Ureter (tissue), 1 donor: ENCODE measurements at places on chromosomes 3 and 15.

- DNase-seq, result no peak
Observed at GRCh38 chr3:43081796-43082195, 24.1 kb downstream of the POMGNT2 start.

GRCh38 chr3:90253131-90253530 lies 1145.7 kb downstream of the EPHA3 start:
- DNase-seq, result no peak

- DNase-seq, result no peak
Observed at GRCh38 chr3:18679238-18679637, 254.1 kb upstream of the SATB1 start.

DNA sequence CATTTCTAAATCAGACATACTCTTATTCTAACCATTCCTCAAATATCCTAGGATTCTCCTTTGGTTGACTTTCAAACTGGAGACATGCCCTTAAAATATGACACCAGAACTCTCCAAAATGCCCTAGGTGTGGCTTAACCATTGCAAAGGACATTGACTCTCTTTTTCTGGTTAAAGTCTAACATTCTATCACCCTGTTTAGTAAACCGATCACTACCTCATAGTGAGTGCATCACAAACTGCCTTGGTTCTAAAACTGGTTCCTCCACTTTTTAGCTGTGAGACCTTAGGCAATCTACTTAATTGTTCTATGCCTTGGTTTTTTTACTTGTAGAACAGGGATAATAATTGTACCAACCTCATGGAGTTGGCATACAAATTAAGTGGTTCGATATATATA lies 224.3 kb downstream of the CDIN1 start:
- DNase-seq, result no peak

DNA sequence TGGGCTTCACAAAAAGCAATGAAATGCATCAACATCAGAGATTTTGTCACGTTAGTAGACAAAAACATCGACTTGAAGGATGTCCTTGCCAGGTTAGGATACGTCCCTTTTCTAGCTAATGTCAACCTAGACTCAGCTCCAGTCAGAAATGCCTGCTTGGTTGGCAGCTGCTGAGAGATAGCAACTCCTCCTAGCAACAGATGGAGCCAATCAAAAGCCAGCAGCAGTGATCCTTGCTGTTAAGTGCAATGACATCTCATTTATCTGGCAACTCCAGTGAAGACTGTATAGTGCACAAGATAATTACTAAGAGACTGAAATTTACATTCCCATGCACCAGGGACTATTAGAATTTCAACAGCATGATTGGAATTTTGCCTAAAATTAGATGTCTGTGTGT lies 424.1 kb downstream of the FGF12 start:
- DNase-seq, result no peak

- no peak for DNase-seq
Observed at GRCh38 chr3:142987080-142987700, 14.2 kb upstream of the U2SURP start.

DNA sequence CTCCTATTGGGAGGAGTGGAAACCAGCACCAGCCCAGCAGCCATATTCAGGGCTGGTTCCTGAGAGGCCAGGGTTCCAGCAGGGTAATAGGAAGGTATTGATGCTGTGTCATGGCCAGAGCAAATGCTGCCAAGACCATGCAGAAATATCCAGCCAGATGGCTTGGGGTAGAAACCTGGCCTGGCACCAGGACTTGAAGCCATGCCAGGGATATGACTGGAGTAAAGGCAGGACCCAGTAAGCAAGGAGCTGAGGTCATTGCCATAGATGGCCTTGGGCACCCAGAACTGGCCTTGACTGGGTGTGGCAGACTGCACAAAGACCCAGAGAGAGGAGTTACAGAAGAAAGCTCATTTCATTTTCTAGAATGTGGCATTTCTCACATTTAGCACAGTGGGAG lies 257.6 kb upstream of the GOLGA6L4 start:
- no peak for DNase-seq

GRCh38 chr3:126938520-126939337 lies 44.2 kb upstream of the PLXNA1 start:
- DNase-seq, result no peak

DNA sequence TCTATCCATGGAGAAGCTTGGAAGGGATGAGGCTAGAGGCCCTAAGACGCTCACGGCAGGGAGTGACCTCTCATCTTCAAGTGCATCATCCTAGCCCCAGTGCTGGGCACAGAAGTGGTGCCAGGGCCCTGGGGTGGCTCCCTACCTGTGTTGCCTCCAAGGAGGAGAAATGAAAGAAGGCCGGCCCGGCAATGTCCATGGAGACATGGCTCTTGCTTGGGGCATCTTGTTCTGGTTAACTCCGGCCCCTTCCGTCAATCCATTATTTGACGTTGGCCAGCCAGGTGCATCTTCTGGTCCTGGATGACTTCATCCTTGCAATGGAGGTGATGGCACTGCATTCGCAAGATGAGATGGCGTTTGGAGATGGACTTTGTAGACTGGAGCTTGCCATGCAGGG lies 83.2 kb upstream of the ALDH1L1 start:
- no peak for DNase-seq

DNA sequence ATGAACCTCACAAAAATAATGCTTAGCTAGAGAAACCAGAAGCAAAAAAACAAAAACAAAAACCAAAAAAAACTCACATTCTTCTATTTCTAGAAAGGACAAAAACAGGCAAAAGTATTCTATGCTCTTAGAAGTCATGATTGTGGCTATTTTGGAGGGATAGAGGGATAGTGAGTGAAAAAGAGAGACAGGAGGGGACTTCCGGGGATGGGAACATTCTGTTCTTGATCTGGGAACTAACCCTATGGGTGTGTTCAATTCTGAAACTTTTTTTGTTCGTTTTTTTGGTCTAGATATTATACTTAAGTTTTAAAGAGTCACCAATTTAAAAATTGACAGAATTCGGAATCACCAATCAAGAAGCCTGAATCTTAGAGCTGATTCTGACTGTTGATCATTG lies 120.0 kb upstream of the TPM1 start:
- DNase-seq, result no peak

DNA sequence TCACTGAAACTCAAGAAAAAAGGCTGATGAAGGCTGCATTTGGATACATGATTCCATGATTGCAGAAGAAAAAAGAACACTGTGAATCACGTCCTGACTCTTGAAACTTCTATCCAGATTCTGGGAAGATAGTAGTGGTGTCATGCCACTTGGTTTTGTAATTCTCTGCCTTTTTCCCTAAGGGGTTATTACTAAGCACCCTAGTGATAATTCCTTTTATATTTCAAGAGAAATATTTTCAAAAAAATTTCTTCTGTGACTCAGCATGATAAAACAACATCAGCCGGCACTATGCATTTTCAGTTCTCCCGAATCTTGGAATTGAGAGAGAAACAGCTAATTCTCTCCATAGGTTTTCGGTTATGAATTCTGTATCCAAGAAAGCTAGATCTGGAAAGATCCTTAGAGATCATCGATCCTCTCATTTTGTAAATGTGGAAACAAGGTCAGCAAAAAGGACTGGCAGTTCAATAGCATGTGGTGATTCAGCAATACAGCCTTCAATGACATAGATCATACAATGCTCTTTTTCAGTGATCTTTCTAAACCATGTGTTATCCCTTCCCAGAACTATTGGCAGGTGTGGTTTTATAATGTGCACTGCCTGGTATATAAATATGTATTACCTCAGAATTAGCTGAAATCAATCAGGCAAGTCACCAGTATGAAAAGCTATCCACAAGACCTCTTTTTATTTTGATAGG lies 42.6 kb upstream of the TP63 start:
- DNase-seq, result no peak

GRCh38 chr3:115099986-115100571 lies 47.0 kb downstream of the ZBTB20 start:
- DNase-seq, result no peak

- no peak for DNase-seq
Observed at GRCh38 chr3:141814375-141814774, 51.2 kb downstream of the GRK7 start.

GRCh38 chr3:134445636-134446035 lies 40.1 kb downstream of the ANAPC13 start:
- DNase-seq, result no peak

DNA sequence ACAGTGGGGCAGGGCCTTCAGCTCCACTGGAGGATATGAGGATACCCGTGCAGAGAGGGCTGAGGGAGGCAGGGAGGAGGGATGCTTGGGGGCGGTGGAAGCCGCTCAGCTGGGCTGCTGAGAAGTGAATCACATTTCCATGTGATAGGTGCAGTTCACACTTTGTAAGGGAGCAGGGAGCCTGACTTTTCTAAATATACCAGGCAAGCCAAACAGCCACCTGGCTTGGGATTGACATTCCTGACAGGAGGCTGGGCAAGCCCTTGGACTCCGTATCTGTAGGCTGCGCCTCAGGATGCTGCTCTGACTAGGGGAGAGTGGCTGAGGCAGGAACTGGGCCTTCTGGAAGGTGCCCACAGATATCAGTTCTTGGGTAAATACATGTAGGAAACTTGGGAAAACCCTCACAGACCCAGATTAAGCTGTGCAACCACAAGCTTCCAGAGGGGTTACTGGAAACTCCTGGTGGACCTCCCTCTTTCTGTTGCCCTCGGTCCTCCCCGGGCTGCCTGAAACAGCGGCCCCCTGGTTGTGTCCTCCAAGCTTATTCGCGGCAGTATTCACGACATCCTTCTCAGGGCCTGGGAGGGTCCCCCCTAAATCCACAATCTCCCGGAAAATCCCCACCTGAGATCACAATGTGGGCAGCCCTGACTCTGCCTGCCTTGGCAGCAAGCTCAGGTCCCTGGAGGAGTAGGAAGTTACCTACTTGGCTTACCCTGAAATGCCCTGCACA lies 33.0 kb upstream of the ADCY5 start:
- no peak for DNase-seq

DNA sequence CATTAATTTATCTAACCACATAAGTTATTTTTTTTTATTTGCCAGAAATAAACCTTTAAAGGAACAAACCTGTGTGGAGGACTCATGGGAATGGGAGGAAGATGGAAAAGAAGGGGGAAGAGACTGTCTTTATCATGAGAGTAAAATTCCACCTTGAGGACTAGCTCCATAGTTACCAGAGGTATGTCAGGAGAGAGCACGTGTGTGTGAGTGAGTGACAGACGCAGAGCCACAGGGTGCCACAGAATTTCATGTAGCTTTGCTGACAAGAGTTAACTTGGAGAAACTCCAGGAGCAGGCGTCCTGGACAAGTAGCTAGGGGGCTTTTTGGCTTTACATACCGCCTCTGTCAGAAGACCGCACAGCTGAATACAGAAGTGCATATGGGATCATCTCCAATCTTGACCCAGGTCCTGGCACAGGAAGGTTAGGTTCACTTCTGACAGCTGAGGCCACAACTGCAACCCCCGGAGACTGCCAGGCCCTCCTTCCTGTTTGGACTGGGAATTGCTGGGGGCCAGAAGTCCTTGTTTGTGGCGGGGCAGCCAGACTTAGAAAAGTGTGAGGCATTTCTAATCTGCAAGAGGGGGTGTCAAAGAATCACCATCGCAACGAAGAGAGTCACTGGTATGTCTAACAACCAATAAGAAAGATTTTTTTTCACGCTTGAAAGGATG lies 197.8 kb upstream of the TPM1 start:
- no peak for DNase-seq

- no peak for DNase-seq
Observed at GRCh38 chr3:20104167-20104661, 64.0 kb downstream of the KAT2B start.
